ENCODE measurements at places on chromosomes 13 and 19. TPM values are rescaled to one million over a fixed set of nuclear protein-coding genes. Genes with fewer than 3 reads are reported as not detected.

The SBK2 gene
- total RNA-seq: not detected

The RNASEH2A gene
- 37.4 TPM for total RNA-seq

The FFAR3 gene
- total RNA-seq: not detected

The IRGC gene
- not detected for total RNA-seq

The RDH8 gene
- total RNA-seq: not detected

DNA sequence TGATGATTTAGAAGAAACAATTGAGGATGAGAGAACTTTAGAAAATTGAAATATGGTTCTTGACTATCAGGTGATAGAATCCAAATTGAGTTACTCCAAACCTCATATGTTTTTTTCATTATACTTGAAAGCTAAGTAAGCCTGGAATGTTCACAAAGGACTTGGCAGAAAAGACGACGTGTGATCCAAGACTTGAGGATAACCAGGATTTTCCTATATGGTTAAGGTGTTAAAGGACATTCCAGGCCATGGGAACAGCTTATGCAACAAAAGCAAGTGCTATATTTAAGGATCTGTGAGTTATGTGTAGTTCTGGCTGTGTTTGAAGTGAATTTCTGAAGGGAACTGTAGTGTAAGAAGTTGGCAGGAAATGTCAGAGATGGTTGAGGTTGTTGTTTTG lies 52.5 kb downstream of the SLITRK1 start:
- no peak for DNase-seq

DNA sequence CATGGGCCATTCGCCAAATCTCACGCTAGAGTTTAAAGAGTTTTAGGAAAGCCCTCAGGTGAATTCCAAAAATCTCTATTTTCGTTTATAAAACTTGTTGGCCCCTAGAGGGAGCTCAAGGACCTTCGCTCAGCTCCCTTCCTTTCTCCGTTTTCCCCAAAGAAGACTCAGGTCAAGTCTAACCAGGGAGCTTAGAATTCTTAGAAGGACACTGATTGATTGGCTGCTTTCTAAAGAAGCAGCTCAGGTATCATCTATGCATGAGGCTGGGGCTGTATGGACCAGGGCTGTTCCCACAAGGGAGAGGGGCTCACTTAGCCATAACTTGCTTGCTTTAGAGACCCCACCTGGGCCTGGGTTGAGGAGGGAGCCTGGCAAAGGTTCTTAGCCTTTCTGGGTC lies 20.5 kb downstream of the DZIP1 start:
- peak; percentile 73 for DNase-seq

DNA sequence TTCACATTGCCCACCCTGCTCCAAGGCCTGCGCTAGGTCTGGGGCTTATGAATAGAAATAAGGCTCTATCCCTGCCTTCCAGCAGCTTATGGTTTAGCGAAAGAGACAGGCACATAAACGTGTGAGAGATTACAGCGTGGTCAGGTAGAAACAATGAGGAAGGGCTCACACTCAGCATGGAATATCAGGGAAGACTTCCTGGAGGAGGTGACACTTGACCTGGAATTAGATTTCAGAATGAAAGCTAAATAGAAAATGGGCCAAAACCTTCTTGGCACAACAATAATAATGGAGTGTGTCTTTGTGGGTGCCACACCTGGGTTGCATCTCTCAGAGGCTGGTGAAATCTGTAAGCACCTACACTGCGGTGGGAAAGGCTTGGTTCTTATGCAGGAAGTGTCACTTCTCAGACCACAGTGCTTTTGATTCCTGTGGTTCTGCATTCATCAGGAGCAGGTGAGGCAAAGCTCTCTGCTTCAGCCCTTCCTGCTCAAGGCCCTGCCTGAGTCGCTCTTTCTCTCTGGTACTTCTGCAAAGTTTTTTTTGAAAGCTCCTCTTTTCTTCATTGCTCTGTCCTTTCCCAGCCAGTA lies 430.3 kb downstream of the ZNF536 start:
- DNase-seq: no peak

DNA sequence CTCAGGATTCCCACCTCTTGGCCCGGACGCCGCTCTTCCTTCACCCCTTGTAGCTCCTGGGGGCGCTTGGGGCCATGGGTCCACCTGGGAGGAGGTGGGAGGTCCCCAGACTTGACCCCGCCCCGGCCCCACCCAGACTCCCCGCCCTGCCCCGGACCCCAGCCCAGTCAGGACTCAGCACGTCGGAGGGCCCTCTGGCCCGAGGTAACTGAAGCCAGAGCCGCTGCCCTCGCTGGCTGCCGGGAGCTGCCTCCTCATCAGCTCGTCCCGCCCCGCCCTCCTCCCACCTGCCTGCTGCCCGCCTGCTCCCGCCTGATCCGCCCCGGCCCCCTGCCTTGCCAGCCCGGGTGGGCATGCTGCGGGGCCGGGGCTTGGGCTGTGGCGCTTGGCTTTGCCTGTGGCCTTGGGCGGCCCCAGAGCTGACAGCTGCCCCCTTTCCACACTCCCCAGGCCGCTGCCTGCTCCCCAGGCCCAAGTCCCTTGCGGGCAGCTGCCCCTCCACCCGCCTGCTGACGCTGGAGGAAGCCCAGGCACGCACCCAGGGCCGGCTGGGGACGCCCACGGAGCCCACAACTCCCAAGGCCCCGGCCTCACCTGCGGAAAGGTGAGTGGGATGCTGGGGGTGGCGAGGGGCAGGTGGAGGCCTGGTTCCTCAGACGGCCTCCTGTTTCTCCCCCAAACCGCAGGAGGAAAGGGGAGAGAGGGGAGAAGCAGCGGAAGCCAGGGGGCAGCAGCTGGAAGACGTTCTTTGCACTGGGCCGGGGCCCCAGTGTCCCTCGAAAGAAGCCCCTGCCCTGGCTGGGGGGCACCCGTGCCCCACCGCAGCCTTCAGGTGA lies 9.4 kb downstream of the ARHGAP33 start:
- DNase-seq: no peak

DNA sequence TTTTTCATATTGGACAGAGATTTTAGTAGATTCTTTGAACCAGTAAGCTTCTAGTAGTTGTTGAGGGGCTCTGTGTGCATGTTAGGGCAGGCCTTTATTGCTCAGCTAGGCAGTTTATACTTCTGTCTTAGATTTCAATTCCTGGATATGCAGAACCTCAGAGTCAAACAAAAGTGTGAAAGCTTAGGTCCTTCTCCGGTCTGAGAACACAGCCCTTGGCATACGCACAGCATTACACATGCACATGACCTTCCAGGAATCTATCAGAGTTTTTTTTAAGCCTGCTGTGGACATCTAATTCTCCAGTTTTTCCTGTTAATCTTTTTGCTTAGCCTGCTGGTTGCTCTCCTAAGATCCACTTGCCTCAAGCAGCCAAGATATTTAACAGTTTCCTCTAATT lies 77.9 kb upstream of the KL start:
- DNase-seq: no peak

DNA sequence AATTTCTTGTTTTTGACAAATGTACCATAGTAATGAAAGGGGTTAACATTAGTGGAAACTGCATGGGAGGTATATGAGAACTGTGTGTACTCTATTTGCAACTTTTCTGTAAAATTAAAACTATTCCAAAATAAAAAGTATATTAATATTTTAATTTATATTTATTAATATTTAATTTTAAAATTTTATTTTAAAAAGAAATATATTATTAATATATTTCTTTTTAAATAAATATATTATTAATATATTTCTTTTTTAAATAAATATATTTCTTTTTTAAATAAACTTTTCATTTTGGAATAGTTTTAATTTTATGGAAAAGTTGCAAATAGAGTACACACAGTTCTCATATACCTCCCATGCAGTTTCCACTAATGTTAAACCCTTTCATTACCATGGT lies 101.1 kb upstream of the SLC7A1 start:
- DNase-seq: no peak

DNA sequence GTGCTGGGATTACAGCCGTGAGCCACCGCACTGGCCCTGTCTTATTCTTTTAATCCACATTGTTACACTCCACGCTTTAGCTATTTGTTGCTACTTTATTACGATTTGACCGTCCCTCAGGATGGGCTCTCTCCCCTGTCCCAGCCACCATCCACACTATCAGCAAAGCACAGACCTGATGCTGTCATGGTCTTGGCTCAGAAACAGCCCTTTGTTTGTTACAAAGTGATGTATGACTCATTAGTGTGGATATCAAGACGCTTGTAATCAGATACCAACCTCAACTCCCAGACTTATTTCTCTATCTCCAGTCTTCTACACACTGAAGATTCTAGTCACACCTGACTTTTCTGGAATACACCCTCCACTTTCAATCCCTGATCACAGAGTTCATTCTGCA lies 84.6 kb upstream of the FREM2 start:
- DNase-seq: no peak

DNA sequence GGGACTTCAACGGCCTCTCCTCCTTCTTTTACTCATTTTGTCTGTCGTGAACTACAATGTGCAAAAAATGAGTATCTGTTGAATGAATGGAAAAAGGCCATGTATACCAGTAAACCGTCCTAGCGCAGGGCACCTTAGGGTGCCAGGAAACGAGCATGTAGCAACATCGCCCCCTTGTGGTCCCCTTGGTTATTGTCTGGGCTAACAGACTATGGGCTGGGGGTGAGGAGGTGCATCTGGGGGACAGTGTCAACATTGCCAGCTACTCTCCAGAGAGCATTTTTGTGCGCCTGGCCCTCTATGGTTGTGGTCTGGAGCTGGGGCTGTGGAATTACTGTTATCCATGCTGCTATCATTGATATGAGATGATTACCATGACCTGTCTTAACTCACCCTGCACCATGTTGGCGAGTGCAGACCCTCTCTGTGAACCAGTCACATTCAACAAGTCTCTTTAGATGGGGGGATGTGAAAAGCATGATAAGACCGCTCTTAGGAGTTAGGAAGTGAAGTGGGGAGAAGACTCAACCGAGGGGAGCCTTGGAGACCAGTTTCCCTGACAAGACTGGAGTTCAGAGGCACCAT lies 22.8 kb upstream of the SIGLEC11 start:
- peak; percentile 54 for DNase-seq

- DNase-seq: no peak
Measured at GRCh38 chr19:47379381-47379938, 30.3 kb downstream of the DHX34 start.

DNA sequence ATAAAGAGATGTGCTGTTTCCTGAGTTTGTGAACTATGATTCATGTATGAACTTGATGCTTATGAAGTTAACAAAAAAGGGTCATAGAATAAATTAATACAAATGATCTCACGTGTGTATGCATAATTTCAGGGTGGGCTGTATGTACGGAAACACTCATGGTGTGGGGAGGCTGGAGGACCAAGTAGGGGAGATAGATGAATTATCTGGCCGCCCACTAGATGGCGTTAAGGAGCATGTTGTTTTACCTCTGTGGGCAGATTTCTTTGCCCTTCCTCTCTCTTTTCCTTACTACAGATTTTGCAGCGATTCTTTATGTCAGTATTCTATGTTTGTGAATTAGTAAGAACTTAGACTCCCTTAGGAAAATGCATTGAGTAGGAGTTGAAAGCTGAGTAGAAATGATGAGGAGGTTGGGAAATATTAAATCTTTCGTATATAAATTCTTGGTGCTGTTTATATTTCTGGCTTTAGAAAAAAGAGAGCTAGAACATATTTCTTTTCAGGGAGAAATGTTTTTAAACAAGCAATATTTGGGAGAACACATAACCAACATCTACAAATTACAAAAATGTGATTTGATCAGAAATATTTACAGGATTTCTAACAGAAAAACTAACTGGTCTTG lies 47.4 kb upstream of the TMTC4 start:
- peak; percentile 73 for DNase-seq

GRCh38 chr19:41785653-41786052 lies 10.7 kb upstream of the CEACAM3 start:
- peak; percentile 72 for DNase-seq

DNA sequence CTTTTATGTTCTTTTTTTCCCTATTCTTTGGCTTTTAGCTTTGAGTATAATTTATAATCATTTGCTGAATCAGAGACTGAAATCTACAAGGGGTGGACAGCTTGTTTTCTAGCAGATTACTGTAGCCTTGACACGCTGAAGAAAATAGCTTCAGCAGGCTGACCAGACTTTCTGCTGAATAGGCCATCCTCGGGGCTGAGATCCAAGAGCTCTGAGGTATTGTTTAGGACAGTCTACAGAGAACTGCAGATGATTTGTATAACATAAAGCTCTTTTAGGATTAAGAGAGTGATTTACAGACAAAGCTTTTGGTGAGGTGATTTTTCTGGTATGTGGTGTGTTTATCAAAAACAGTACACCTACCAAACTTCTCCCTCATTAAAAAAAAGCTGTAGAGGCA lies 16.8 kb downstream of the POLR1D start:
- peak; percentile 55 for DNase-seq

GRCh38 chr13:98994896-98995295 lies 17.0 kb upstream of the DOCK9 start:
- no peak for DNase-seq

- no peak for DNase-seq
Measured at GRCh38 chr13:24223341-24224231, 63.1 kb downstream of the SPATA13 start.

DNA sequence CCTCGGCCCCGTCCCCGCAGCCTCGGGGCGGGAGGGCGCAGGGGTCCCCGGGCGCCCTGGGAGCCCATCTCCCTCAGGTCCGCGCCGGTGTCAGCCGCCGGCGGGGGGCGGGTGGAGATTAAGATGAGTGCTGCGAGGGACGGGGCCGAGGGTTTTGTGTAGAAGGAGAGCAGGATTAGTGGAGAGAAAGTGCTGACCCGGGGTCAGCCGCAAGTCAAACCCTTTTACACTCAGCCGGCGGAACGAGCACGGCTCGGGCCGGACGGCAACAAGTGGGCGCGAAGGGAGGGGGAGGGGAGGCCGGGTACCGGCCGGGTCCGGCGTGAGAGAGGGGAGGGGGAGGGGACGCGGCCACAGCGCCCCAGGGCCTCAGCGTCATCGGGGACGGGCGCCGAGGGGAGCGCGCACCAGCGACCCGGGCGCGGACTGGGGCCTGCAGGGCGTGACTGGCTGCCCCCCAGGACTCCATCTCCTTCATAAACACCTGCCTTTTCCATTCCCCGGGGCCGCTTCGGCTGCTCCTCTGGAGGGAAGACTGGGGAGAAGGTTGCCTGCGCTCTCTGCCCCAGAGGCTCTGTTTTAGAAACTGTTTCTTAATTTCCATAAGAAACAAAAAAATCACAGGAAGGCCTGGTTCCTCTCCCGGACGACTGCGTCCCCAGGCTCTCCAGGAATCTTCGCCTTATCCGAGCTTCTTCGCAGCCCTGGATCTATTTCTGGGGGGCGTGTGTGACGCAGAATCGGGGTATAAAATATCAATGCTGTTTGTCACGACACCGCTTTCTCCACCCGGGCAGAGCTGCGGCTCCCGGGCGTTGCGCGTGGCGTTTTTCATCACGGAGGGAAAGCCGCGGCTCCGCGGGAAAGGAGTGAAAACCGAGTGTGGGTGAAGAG lies 6.5 kb downstream of the SOX1 start:
- DNase-seq: no peak
